ENCODE measurements at places on chromosomes 11 and 22. TPM values are rescaled to one million over a fixed set of nuclear protein-coding genes. Genes with fewer than 3 reads are reported as not detected.

The SCGB1C1 gene
- not detected for total RNA-seq

The SLC25A45 gene
- total RNA-seq, result 1.2 TPM

The ZNF214 gene
- total RNA-seq, result 1.5 TPM

The MYO7A gene
- total RNA-seq, result 0.23 TPM

The P2RY6 gene
- 4.0 TPM for total RNA-seq

The MFNG gene
- 0.07 TPM for total RNA-seq

DNA sequence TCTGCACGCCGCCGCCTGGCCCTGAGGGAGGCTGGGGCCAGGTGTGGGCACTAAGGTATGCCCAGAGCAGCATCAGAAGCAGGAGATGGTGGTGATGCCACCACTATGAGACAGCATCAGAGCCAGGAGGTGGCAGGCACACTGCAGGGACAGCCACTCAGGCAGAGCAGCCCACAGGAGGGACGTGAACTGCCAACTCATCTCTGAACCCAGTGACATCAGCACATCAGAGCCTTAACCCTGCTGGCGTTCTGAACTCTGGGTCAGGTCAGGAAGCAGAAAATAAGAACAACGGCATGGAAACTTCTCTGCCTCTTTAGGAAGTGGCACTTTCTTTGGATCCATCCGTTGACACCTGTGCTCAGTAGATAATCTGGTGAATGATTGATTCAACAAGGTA is 14.7 kb upstream of the IFT27 start:
- no peak for DNase-seq

DNA sequence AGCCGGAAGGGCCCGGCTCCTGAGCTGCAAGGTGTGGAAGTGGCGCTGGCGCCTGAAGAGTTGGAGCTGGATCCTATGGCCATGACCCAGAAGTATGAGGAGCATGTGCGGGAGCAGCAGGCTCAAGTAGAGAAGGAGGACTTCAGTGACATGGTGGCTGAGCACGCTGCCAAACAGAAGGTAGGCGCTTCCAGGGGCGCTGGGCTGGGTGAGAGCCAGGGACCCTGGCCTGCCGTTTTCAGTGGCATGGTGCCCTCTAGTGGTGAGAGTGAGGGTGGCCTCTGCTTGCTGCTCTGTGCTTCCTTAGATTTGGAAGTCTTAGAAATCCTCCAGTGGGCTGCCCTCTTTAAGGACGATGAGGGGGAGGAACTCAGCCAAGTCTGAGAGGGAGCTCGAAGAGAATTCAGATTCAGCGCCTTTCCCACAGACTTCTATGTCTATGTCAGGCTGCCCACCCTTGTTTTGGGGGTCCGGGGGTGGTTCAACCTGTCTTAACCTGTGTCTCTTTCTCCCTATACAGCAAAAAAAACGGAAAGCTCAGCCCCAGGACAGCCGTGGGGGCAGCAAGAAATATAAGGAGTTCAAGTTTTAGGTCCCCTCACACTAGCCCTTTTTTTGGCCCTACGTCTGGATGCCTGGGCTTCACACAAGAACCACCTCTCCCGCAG is 1.8 kb upstream of the PACS1 start:
- DNase-seq, result no peak

- no peak for DNase-seq
Measured at GRCh38 chr11:34364102-34364501, 6.3 kb upstream of the ABTB2 start.

GRCh38 chr11:76615950-76616349 is 54.6 kb downstream of the LRRC32 start:
- DNase-seq, result no peak

GRCh38 chr11:64649291-64649697 is 58.3 kb downstream of the SLC22A12 start:
- no peak for DNase-seq

DNA sequence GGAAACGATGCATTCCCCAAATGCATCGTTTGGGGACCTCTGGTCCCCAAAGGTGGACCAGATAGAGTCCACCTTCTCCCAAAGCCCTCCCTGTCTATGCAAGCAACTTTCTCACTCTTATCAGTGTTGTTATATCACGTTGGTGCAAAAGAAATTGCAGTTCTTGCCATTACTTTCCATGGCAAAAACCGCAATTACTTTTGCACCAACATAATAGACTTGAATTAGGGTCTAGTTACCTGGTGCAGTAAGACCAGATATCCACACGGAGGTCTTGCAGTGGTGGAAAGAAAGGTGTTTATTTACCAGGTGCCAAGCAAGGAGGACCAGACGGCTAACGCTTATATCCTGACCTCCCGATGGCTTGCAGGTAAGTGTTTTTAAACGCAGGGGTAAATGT is 129.0 kb downstream of the MIAT start:
- no peak for DNase-seq

GRCh38 chr11:16034074-16034473 is 322.3 kb downstream of the SOX6 start:
- no peak for DNase-seq

DNA sequence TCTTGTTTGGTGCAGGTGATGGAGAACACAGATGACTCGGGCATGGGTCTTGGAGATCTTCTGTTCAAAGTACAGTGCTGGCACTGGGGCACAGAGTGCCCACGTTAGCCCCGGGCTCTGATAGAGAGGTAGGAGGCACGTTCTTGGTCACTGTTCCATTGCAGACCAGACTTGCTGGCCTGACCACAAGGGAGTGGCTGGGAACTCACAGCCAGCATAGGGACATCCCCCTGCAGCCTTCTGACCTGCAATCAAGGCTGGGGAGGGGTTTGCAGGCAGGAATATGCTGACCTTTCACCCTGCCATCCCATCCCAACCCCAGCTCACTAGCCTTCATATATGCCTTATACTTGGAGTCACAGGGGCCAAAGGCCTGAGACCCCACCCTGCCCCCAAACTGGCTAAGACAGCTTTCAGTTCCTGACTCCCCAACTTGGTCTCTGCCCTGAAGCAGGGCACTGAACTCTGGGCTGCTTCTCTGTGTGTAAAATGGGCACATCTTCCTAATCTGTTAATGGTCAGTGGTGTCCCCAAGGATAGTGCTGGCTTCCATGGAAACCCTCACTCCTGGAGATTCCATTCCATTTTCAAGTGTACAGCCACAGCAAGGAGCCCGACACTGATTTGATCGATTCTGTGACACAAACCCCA is 4.6 kb downstream of the MRPL49 start:
- no peak for DNase-seq

- DNase-seq, result no peak
Measured at GRCh38 chr11:114832532-114833125, 154.3 kb downstream of the NXPE2 start.

DNA sequence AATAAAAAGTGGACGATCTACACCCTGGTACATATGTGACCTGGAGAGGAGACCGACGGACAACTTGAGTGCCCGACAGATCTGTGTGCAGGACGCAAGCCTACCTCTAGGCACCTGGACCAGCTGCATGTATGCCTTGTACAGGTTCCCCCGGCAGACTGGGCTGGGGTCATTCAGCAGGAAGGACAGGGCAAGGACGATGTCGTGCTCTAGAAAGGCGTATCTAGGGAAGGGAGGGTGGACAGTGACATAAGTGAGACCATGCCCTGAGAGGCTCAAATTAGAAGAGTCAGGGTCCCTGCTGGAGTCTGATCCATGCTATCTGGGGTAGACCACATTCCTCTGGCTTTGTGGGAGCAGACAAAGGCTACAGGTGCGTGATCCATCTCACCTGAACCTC is 7.9 kb downstream of the RSPH14 start:
- no peak for DNase-seq

Measured in epithelial cell of proximal tubule (primary cell).